ENCODE measurements at places on chromosomes 11 and 22.

GRCh38 chr11:26767060-26767459, 45.2 kb upstream of the SLC5A12 start:
- DNase-seq, result no peak

DNA sequence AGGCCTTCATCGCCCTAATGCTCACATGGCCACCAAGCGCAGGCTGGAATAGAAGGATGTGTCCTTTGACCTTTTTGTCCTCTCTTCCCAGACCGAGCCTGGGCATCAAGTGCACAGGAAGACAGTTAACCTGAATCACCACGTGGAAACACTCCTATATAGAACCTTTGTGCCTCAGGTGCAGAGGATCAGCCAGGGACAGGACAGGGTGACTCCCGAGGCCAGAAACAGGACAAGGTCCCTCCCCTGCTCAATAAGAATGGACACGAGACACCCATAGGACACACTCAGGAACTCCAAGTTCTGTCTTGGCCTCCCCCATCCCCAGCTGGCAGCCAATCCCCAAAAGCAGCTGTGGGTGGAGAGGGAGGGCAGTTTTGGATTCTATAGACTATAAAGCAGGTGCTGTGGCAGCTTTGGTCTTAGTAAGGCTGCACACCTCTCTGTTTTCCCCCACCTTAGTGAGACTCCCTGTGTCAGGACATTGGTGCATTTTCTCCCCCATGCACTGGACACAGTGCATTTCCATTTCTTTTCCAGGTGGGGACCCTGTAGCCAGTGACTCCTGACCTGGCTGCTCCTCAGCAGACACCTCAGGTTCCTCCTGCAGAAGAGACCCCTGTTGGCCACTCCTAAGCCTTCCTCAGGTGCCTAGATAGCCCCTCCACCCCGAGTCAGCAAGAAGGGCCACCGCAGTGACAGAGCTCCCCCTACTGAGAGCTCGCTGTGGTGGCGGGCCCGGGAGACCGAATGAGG, 43.6 kb upstream of the POU2AF1 start:
- DNase-seq, result peak; percentile 44

DNA sequence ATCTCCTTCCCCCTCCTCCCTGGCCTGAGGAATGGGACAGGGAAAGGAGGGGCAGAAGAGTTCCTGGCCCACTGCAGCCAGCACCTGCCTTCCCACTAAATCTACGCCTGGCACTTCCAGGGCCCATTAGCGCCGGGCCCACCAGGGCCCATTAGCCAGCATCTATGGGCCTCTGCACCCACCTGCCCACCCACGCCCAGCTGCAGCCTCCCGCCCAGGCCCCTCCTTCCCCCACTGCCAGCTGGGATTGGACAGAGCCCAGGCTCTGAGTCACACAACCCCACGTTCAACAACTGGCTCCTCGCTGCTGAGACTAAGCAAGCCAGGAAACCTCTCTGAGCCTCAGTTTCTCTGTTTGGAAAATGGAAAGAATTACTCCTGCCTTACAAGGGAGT, 48.7 kb downstream of the CYTH4 start:
- DNase-seq, result no peak

DNA sequence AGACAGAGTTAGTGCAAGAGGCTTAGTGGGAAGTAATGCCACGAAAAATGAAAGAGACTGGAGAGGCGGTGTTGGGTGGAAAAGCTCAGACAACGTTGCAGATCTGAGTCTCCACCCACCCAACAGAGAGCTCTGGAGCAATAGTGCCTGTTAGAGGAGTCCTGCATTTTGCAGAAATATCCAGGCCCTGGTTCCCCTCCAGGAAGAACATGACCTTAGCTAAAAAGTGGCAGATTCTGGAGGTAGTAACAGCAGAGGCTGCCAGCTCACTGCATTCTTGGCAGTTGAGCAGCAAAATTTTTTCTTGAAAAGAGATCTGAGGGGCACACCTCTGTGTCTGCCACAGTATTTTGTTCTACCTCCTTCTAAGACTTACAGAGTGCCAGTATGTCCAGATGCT, 27.7 kb upstream of the BIRC3 start:
- no peak for DNase-seq

DNA sequence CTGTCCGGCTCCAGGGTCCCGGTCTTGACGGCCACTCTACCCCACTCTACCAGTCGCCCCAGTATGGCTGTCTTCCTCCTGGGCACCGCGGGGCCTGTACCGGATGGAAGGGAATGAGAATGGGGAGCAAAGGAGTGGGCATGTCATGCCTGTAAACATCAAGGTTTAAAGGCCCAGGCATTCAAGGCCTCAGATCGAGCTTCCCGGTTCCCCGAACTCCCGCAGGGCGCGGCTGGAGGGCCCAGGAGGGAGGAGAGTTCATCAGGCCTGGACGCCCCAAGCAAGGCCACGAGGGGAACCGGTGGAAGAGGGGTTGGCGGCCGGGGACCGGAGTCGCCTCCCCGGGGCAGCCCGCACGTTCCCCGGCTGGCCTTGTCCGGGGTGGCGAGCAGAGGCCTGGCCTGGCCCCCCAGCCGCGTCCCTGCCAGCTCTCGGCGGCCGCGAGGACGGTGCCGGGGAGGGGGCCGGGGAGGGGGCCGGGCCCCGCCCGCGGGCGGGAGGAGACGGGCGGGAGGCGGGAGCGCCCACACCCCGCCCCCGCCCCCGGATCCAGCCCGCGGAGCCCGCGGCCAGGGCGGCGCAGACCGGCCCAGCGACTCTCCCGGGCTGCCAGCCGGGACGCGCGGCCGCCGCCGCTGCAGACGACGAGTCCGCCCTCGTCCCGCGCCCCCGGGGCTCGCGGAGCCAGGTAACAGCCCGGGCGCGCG, at the start of gene CDC42EP1:
CDC42EP1 (plus strand) TSS at position 580 of the 707 bp plus-strand sequence. CDS start 5,870 bp downstream, outside the sequence.
- DNase-seq, result peak; percentile 53

DNA sequence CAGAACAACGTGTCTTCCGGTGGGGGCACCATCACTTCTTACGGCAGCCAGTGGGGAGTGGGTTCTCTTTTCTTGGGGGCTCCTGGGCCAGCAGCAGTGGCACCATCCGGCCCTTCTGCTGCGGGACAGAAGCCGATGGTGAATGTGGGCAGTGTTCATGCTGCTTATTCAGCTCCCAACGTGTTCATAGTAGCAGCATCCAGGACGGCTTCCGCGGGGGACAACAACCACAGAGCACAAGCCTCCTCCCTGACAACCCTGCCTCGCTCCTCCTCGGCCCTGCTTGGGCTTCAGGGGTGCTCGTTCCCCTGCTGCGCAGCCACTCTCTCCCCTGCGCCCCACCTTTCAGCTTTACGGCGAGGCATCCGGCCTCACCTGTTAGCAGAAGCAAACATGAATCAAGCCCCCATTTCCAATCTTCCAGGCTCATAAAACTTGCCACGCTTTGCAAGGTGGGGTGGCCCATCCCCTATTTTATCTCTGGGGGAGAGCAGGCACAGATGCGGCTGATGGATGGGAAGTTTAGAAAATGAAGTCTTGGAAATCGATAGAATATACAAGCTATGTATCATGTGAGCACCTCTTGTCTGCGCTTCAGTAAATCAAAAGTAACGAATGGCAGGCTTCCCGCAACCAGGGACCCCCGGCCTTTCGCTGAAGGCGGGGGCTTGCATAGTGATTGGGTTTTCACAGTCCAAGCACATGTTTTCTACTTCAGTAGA, 191.8 kb upstream of the NECTIN1 start:
- no peak for DNase-seq

DNA sequence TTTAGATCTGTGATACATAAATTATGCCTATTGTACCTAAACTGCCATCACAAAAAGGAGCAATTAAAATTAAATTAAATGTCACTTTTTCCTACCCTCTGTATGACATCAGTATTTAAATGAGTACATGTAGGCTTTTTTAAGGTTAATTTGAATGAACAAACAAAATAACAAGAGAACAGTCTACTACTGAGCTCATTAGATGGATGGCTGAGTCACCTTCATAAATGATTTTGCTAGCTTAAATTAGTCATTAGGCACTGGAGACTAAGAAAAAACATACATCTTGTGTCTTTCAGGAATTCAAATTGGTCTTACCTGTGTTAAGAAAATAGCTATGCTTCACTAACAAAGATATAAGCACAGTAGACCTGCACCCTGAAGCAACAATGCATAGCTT, 153.6 kb downstream of the RCN1 start:
- no peak for DNase-seq

- DNase-seq, result no peak
Observed at GRCh38 chr22:28249402-28249801, 330.3 kb upstream of the PITPNB start.

- no peak for DNase-seq
Observed at GRCh38 chr11:1643146-1643690, 13.6 kb downstream of the KRTAP5-5 start.

GRCh38 chr11:70301721-70302418, 31.4 kb downstream of the PPFIA1 start:
- DNase-seq, result no peak
